ENCODE measurements at places on chromosomes 4 and X. TPM values are rescaled to one million over a fixed set of nuclear protein-coding genes. Genes with fewer than 3 reads are reported as not detected.
A peak's percentile ranks its signal among the peaks of the same experiment; 100 is the strongest.

The GABRE gene
- 32.1 TPM for total RNA-seq

The SLC10A4 gene
- total RNA-seq: not detected

GRCh38 chr4:155640751-155641150 lies 25.9 kb upstream of the GUCY1A1 start:
- no peak overlapping the region for H3K27ac ChIP-seq
- no peaks in the 10 kb centered on the region for H3K36me3 ChIP-seq
- no peak for DNase-seq
- no peaks in the 10 kb centered on the region for H3K27me3 ChIP-seq

- no peaks in the 10 kb centered on the region for H3K36me3 ChIP-seq
- H3K27me3 ChIP-seq: no peaks in the 10 kb centered on the region
- H3K27ac ChIP-seq: no peak overlapping the region
- H3K4me3 ChIP-seq: no peak overlapping the region
Measured at GRCh38 chr4:83221897-83222441, 62.6 kb downstream of the COQ2 start.

GRCh38 chrX:21996872-21997455 lies 35.2 kb upstream of the PHEX start:
- H3K4me3 ChIP-seq: no peak overlapping the region
- peak; percentile 30 for DNase-seq
- H3K27me3 ChIP-seq: no peaks in the 10 kb centered on the region

DNA sequence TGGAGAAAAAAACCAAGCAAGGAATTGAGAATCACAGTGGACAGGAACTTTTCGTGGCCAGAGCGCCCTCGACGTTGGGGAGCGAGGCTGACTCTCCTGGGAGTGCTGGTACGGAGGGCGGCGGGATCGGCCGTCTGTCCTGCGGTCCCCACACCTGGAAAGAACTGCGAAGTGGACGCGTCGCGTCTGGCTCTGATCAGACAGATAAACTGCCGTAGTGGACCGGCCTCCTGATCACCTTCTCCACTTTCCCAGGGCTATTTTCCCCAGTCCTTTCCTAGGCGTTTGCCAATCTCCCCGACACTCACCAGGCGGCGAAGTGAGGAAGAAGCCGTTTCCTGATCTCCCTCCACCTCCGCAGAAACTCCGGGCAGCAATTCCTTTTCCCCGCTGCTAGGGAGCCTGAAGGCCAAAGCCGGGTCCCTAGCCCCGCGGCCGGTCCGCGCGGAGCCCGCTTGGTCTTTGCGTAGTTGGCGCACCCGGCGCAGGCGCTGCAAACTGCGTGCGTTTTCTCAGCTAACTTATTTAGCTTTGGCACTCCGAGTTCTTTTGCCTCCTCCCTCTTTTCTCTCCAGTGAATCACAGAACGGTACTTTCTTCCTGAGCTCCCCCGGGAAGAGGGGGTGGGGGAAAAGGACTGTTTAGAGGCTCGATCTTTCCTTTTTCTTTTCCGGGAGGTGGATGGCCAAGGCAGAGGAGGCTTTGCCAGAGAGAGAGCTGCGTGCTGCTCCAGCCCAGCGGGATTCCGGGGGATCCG lies at the start of gene ARSJ:
TSS of gene ARSJ (minus strand) at position 500 of the 757 bp plus-strand sequence. CDS start 813 bp downstream, outside the sequence.
- no peaks in the 10 kb centered on the region for H3K27me3 ChIP-seq
- peak; percentile 93 for DNase-seq
- H3K4me3 ChIP-seq: peak within 1 kb of the TSS; percentile 87
- H3K36me3 ChIP-seq: no peaks in the 10 kb centered on the region
- peaks cover 10% of the 10 kb centered on the region for H3K4me1 ChIP-seq

GRCh38 chr4:186719925-186720694 lies 3.5 kb downstream of the FAT1 start:
- H3K36me3 ChIP-seq: peaks cover 3% of the 10 kb centered on the region
- no peak overlapping the region for H3K4me3 ChIP-seq
- H3K27ac ChIP-seq: no peak overlapping the region
- no peaks in the 10 kb centered on the region for H3K27me3 ChIP-seq
- H3K4me1 ChIP-seq: peaks cover 10% of the 10 kb centered on the region

DNA sequence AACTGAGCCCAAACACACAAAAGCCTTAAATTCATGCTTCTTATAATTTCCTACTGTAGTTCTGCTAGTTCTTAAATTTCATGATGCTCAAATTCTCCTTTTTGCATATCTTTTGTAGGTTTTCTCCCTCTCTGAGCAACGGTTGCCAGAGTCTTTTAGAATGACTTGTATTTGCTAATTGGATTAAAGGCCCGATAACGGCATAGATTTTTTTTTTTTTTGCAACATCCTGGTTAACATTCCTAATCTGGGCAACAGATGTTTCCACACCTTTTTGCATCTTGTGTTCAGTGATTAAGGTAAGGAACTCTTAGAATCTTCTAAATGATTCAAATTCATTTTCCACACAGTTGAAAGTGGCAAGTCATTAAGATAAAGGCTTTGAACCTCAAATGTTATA lies 66.3 kb upstream of the ADGRG2 start:
- no peaks in the 10 kb centered on the region for H3K4me1 ChIP-seq
- H3K27me3 ChIP-seq: no peaks in the 10 kb centered on the region
- no peak overlapping the region for H3K4me3 ChIP-seq
- no peak for DNase-seq
- H3K27ac ChIP-seq: no peak overlapping the region

GRCh38 chr4:153222707-153223426 lies 18.6 kb downstream of the TRIM2 start:
- no peaks in the 10 kb centered on the region for H3K27me3 ChIP-seq
- DNase-seq: peak; percentile 76
- peak overlapping the region; percentile 80 for H3K4me3 ChIP-seq
- peaks cover 24% of the 10 kb centered on the region for H3K4me1 ChIP-seq
- no peaks in the 10 kb centered on the region for H3K36me3 ChIP-seq

DNA sequence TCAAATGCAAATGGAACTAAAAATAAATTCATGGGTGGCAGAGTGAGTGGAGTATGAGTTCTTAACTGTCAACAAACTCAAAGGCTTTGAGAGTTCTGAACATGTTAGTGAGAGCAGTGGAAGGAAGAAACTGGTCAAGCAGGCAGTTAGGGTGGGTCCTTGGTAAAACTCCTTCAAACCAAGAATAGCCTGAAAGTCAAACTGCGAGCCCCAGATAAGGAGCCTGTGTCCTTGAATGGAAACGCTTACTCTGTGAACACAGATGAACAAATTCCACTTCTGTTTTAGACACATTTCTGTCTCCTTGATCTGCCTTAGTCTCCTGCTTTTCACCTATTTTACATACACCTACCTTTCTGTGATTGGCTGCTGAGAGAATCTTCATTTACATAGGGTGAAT lies 129.4 kb upstream of the PCDH18 start:
- H3K4me3 ChIP-seq: no peak overlapping the region
- no peak for DNase-seq
- H3K36me3 ChIP-seq: no peaks in the 10 kb centered on the region
- H3K4me1 ChIP-seq: peaks cover 38% of the 10 kb centered on the region

DNA sequence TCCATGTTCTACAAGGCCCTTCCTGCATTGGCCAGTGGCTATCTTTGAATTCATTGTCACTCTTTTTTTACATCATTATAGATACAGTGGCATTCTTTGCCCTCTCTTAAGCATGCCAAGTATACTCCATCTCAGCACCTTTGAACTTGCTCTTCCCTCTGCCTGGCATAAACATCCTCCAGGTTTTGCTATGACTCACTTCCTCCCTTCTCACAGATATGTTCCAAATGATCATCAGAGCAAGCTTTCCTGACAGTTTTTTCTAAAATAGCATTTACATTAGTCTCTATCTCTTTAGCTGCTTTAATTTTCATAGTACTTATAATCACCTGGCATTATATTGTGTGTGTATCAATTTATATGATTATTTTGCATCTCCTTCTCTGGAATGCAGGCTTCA lies 553.3 kb upstream of the MAGEB2 start:
- H3K27me3 ChIP-seq: no peaks in the 10 kb centered on the region
- H3K36me3 ChIP-seq: no peaks in the 10 kb centered on the region
- H3K4me3 ChIP-seq: no peak overlapping the region

DNA sequence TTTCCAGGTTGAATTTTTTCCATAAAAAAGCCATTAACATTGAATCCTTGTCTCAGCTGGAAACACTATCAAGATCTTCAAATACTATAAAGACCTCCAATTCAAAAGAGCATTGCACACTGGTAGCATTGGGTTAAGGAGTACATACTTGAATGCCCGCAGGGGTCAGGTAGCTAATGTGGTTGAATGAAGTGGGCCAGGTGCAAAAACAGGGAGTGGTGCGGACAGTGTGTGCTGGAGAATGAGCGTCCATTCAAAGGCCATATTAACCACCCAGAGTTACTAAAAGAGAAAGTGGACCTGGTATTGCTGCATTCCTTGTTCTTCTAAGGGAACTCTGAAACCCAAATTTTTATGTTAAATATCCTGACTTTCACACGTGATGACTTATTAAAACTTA lies 91.6 kb downstream of the NYX start:
- peaks cover 19% of the 10 kb centered on the region for H3K4me1 ChIP-seq
- H3K36me3 ChIP-seq: no peaks in the 10 kb centered on the region
- no peak overlapping the region for H3K27ac ChIP-seq
- H3K27me3 ChIP-seq: peaks cover 7% of the 10 kb centered on the region

DNA sequence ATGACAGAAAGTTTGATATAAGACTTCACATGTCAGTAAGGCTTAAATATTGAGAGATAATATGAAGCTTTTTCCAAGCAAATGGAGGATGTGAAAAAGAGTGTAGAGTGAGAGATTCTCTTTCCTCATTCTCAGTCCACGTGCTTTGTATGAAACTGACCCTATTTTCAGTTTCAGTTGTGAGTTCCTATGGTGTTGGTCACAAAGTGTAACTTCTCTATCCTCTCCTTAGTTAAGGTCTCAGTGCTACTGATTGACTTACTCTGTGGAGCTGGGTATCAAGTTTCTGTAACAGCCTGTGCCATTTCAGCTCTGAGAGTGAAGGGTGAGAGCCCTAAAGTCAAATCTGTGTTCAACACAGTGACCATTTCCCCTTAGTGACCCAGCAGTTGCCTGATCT lies 277.2 kb downstream of the EPHA5 start:
- H3K36me3 ChIP-seq: no peaks in the 10 kb centered on the region
- no peaks in the 10 kb centered on the region for H3K4me1 ChIP-seq
- DNase-seq: no peak
- H3K27ac ChIP-seq: no peak overlapping the region
- no peaks in the 10 kb centered on the region for H3K27me3 ChIP-seq

The PAGE4 gene
- not detected for total RNA-seq

DNA sequence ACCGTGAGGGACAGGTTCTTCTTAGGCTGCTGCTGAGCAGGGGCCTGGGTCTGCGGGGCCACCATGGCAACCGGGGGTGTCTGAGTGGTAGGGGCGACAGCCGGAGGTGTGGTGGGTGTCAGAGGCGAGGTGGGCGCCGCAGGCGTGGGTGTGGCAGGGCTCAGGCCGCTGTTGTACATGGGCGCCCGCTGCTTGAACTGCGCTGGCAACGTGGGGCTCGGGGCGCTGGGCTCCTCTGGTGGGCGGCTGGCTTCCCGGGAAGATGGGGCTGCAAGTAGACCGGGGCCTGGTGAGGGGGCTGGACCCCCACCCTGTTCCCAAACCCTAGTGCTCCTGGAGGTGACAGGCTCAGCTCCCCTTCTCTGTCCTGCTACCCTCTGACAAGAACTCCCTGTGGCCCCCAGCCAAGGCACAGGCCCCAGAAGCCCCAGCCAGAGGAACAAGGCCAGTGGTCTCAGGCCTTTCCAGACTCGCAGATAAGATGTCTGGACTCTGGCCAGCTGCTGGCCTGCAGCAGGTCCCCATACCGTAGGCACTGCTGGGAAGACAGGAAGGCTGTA lies 24.8 kb downstream of the NELFA start:
- H3K36me3 ChIP-seq: peaks cover 51% of the 10 kb centered on the region
- no peak overlapping the region for H3K27ac ChIP-seq
- no peak overlapping the region for H3K4me3 ChIP-seq
- no peaks in the 10 kb centered on the region for H3K27me3 ChIP-seq
- H3K4me1 ChIP-seq: no peaks in the 10 kb centered on the region
- peak; percentile 64 for DNase-seq

- no peak overlapping the region for H3K27ac ChIP-seq
- peak; percentile 85 for DNase-seq
- no peaks in the 10 kb centered on the region for H3K27me3 ChIP-seq
- H3K4me3 ChIP-seq: no peak overlapping the region
Measured at GRCh38 chrX:48794911-48795515, 6.9 kb upstream of the HDAC6 start.

DNA sequence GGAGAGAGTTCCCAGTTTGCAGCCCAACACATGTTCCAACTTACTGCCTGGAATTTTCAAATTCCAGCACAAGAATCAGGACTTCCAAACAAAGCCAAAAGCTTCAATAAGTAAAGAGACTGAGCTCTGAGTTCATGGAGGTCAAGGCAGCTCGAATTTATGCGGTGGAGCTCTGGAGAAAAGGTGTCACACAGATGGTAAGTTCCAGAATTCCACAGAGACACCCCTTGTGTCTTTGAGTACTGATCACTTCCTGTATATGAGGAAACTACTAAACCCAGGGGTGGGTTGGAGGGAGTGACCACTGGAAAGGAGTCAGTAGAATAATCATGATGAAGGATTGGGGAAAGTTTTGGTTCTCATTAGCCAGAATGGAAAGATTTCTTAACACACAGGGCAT lies 118.5 kb upstream of the GUCY1A1 start:
- no peaks in the 10 kb centered on the region for H3K4me1 ChIP-seq
- H3K27ac ChIP-seq: no peak overlapping the region
- H3K36me3 ChIP-seq: no peaks in the 10 kb centered on the region
- DNase-seq: no peak

GRCh38 chr4:24404281-24404680 lies 180.1 kb downstream of the DHX15 start:
- DNase-seq: no peak
- H3K27me3 ChIP-seq: no peaks in the 10 kb centered on the region
- H3K4me3 ChIP-seq: no peak overlapping the region
- H3K36me3 ChIP-seq: no peaks in the 10 kb centered on the region
- H3K27ac ChIP-seq: no peak overlapping the region

The NXF3 gene
- 0.36 TPM for total RNA-seq
